ENCODE measurements at places on chromosomes 16 and 17.

DNA sequence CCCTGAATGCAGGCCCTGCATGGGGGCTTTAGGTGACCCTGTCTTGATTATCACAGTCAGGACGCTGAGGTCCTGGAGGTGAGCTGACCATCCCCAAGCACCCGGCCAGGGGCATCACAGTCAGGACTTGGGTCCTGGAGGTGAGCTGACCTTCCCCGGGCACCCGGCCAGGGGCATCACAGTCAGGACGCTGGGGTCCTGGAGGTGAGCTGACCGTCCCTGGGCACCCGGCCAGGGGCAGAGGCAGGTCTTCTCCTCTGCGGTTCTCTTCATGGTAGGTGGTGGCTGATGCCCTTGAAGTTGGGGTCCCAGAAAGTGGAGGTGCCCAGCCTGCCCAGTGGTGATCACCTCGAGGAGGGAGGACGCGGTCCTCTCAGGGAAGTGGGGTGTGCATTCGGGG lies 36.2 kb upstream of the GSE1 start:
- no peak for DNase-seq

- no peak for DNase-seq
These were observed 944.0 kb downstream of the KCNJ2 start for GRCh38 chr17:71113347-71113746.

DNA sequence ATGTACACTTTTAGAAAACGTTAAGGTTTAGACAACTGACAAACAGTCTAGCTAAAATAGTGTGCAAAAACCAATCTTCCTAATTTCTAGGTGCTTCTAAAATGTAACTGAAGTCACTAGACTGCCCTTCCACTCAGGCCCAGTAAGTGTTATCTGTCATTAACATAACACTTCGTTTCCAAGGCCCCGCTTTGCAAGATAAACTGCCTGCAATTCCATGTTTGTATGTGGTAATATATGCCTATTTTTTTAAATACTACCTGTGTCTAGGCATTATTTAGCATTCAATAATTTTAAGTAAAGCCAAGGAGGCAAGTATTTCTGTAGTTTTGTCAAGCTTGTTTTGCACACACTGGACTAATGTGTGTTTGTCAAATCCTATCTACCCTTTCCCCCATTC lies 3.2 kb downstream of the USP32 start:
- DNase-seq: no peak

- DNase-seq: no peak
These were observed 9.2 kb downstream of the STAT3 start for GRCh38 chr17:42378959-42379594.

DNA sequence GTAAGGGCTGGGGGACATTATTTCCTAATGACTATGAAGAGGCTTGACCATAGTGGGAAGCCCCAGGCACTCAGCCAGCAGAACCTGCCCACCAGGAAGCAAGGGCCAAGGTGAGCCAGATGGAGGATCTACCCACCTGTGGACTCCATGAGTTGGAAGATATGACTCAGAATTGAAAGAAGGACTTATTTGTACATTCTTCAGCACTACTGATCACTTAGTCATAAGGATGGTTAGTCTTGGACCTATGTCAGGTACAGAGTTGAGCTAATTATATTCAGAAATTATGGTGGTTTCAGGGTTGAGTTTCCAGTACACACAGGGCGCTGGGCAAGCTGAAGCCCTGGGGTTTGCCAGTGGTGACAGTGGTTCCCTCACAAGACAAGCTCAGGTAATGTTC lies 24.0 kb upstream of the GRIN2A start:
- no peak for DNase-seq

GRCh38 chr16:56298116-56298515 lies 106.8 kb downstream of the GNAO1 start:
- no peak for DNase-seq

DNA sequence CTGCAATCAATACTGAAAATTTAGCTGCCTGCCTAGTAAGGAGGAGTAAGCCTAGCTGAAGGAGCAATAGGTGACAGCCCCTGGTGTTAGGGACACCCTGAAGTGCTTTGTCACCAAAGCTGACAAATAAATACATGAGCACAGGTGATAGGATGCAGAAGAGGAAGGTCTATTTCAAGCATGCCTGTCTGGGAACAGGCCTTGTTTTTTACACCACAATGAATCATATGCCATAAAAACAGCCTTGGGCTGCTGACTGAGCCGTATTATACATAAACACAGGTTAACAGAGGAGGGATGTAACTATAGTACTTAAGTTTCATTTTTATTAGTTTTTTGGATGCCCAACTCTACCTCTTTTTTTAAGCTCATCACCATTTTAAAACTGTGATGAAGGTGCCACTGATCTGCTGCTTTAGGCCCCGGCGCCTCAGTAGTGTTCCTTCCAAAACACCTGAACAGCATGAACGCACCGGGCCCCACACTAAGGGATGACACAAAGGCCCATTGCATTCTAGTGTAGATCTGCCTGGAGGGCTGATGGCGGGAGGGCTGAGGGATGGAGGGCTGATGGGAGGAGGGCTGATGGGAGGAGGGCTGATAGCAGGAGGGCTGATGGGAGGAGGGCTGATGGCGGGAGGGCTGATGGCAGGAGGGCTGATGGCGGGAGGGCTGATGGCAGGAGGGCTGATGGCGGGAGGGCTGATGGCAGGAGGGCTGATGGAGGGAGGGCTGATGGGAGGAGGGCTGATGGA lies 150.3 kb downstream of the AATF start:
- DNase-seq: no peak

GRCh38 chr16:84453061-84453752 lies 51.3 kb downstream of the MEAK7 start:
- no peak for DNase-seq

GRCh38 chr17:83200751-83201150 lies 121.3 kb downstream of the METRNL start:
- no peak for DNase-seq

DNA sequence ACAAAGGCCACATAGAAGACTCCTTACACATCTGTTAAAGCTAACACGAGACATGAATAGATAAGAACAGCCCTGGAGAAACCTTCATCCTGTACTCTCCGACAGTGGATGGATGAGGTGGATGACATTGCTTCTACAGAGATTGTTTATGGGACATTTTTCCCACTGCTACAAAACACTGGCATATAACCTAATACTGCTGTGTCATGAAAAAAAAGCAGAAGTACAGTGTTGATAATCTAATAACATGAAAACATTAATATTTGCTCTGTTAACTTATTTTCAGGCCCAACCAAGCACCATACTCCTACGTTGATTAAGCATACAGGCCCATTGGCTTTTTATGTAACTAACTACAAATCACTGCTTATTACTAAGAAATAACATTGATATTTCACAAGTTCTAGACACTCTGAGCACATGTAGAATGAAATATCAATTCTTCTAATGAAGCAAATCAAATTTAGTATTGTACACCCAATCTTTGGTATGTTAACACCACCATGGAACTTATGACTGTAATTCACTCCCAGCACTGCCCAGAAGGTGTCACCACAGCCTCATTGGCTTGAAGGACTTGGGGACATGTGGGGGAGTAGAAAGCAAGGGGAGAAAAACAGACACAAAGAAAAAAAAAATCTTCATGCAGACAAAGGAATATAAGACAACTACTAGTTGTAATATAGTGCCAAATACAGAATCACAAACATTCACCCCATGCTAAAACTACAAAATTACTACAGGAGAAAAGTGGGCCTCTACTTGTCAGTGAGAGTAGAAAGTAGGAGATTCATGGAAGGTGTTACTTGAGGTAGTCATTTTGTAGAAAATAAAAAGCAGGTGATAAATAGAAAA lies 330.0 kb upstream of the PMFBP1 start:
- DNase-seq: no peak

GRCh38 chr17:57328109-57328882 lies 72.0 kb downstream of the MSI2 start:
- DNase-seq: no peak

- no peak for DNase-seq
These were observed 2.8 kb downstream of the KRT10 start for GRCh38 chr17:40819528-40820125.

DNA sequence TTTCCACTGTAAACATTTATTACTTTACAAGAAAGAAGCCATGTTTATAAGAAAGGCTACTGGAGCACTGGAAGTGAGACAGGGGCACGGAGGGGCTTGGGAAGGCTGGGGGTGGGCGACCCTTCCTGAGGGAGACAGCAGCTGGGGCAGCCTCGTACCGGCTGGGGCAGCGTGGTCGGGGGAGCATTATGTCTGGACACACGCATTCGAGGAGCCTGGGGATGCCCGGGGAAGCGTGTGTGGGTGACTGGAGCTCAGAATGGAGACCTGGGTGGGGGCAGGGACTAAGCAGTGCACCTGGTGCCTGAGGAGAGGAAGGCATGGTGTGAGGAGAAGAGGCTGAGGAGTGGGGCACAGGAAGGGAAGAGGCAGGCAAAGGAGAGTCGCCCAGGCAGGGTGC lies 64.5 kb downstream of the SRCIN1 start:
- no peak for DNase-seq

- no peak for DNase-seq
These were observed 860.4 kb upstream of the SOX9 start for GRCh38 chr17:71260366-71260940.

GRCh38 chr17:17352836-17353624 lies 49.9 kb downstream of the NT5M start:
- DNase-seq: no peak

GRCh38 chr16:48365025-48365600 lies 20.1 kb downstream of the SIAH1 start:
- DNase-seq: no peak

GRCh38 chr17:36742267-36743000 lies 141.1 kb downstream of the MRM1 start:
- no peak for DNase-seq

DNA sequence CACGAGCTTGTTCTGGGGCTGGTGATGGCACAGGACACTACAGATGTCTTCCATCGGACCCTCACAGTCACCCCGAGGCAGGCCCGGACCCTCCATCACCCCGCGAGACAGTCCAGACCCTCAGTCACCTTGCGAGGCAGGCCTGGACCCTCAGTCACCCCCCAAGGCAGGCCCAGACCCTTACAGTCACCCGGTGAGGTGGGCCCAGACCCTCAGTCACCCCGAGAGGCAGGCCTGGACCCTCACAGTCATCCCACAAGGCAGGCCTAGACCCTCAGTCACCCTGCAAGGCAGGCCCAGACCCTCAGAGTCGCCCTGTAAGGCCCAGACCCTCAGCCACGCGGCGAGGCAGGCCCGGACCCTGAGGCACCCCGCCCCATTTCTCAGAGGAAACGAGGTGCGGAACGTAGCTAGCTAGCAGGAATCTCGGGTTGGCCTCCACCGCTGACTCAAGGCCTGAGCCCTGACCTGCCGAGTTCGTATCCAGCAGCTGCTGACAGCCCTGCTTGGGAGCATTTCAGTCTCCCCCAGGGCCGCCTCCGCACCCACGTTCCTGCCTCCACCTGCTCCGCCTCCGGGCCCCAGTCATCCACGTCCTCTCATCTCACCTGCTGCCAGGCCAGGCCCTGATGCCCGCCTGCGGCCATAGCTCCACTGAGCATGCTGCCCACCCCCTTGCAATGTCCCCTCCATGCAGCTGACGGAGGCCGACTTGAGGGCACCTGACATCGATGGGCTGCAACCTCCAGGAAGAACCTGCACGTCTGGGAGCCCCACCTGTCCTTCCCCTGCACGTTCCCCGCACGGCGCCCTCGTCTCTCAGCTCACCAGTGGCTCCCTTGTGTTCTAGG lies 28.7 kb downstream of the RPH3AL start:
- no peak for DNase-seq

- DNase-seq: no peak
These were observed 112.1 kb downstream of the BANP start for GRCh38 chr16:88063211-88063773.

DNA sequence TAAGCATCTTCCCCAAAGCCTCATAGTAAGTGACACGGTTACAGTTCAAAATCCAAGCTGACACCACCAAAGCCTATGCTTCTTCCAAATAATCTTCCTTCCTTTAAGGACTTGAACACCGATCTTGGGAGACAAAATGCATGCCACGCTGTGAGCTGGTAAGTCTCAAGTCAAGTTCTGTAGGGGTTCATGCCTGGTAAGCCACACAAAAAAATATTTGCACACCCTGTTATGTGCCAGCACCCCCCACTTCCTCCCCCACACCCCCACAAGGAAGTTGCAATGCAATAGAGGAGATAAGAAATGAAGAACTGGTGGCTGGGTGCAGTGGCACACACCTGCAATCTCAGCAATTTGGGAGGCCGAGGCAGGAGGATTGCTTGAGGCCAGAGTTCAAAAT lies 5.6 kb downstream of the NOG start:
- no peak for DNase-seq

- DNase-seq: no peak
These were observed 135.2 kb downstream of the RPTOR start for GRCh38 chr17:80679816-80680215.

- no peak for DNase-seq
These were observed 730.7 kb downstream of the CDH11 start for GRCh38 chr16:64391063-64391600.

- DNase-seq: no peak
These were observed 397 bp downstream of the CDC42EP4 start for GRCh38 chr17:73311428-73311780.

DNA sequence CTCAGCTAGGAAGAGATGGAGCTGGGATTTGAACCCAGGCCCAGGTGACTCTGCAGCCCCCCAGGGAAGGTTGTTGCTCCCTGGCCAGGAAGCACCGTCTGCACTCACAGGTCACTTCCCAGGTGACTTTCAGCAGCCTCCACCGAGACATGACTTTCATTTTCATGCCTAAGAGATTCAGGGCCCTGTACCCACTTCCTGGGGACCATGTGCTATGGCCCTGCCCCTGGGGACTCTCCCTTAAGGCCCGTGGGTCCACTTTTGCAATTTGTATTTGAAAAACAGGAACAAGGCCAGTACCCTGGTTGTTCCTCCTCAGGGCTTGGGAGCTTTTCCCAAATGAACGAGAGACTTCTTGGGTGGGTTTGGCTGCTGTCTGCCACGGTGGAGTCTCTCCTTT lies 191.0 kb downstream of the IRF8 start:
- DNase-seq: no peak

DNA sequence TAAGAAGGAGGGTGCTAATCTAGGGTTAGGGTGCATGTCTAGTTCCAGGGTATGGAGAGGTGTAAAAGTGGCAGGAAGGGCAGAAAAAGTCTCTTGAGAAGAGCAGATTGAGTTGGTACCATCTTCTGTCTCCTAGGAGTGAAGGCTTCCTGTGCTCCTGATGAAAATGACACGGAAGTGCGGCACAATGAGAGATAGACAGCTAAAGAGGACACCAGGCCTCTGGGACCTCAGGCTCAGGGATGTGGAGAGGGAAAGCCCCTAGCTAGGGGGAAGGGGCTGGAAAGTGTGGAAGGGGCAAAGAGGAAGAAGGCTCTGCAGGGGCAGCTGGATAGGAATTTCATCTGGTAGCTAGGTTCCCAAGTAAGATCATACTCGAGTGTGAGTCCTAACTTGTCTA lies 498.3 kb upstream of the EEF2KMT start:
- DNase-seq: no peak

DNA sequence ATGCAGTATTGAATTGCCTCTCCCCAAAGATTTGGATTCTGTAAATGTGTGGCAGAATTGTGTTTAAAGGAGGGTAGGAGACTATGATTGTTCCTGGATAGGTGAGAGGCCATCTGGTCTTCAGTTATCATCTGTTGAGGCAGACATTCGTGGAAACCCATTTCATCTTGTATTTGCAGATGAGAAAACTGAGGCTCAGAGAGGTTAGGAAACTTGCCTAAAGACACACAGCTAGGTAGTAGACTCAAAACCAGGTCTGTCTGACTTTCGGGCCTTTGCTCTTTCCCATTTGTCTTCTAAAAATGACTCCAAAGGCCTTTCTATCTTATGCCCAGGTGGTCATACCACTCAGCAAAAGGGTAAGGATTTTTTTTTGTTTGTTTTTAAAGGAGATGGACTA lies 210.3 kb downstream of the SHISA9 start:
- DNase-seq: no peak

GRCh38 chr16:57559072-57559790 lies 16.8 kb downstream of the ADGRG5 start:
- no peak for DNase-seq

All from CD4-positive, alpha-beta T cell treated with Interferon alpha-2 for 1 hour (primary cell).